Cardiac fibroblast (primary cell): ENCODE measurements at places on chromosomes 12 and 14.

DNA sequence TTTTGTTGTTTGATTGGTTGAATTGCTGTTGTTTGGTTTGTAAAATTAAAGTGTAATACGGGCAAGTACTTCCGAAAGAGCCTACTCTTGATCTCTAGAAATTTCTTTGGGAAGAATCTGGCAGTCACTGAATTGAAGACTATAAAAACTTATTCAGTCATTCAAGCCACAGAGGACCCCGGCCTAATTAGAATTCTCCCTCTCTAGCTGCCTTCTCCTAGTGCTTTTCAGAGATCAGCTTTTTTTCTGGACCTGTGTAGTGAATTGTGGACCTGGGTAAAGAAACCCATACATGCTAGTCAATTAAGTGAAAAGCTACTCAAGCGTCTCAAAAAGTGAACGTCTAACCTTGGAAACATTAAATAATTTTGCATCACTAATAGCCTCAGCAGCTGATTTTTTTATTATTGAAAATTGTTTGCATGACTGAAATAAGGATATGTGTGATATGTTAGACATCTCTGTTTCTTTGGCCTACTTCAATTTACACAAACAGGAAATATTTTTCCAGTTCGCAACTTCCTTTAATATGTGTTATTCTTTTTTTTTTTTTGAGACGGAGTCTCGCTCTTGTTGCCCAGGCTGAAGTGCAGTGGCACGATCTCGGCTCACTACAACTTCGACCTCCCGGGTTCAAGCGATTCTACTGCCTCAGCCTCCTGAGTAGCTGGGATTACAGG is 27.2 kb downstream of the EFCAB11 start:
- no peak for DNase-seq

DNA sequence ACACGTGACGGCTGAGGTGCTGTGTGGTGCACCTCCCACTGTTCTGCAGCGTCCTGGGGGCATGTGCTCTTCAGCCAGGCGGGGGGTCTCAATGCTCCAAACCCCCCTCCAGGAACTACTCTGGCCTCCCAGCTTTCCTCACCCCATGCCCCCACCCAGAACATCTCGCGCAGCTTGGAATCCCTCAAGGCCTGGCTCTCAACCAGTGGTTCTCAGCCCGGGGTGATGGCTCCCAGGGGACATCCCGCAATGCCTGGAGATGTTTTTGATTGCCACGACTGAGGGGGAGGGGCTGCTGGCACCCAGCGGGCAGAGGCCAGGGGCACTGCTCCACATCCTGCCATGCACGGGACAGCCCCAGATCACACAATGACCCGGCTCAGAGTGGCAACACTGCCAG is 78.9 kb upstream of the DICER1 start:
- no peak for DNase-seq

- DNase-seq: no peak
These were observed 736.5 kb upstream of the LMO3 start for GRCh38 chr12:17342381-17342961.

DNA sequence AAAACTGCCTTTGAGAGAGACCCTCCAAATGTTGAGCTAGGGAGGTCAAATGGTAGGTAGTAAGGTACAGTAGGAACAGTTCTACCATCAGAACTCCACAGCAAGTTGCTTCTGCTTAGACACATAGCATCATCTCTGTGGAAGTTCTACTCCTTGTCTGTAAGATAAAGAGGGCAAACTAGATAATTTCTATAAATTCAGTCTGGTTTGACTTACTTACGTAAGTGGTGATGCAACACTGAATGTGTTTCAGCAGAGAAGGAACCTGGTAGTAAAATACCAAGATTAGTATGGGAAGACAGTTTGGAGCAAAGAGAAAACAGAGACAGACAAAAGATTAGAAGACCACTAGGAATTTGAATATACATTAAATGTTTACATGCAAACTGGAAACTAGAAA is 42.0 kb downstream of the KITLG start:
- DNase-seq: no peak

DNA sequence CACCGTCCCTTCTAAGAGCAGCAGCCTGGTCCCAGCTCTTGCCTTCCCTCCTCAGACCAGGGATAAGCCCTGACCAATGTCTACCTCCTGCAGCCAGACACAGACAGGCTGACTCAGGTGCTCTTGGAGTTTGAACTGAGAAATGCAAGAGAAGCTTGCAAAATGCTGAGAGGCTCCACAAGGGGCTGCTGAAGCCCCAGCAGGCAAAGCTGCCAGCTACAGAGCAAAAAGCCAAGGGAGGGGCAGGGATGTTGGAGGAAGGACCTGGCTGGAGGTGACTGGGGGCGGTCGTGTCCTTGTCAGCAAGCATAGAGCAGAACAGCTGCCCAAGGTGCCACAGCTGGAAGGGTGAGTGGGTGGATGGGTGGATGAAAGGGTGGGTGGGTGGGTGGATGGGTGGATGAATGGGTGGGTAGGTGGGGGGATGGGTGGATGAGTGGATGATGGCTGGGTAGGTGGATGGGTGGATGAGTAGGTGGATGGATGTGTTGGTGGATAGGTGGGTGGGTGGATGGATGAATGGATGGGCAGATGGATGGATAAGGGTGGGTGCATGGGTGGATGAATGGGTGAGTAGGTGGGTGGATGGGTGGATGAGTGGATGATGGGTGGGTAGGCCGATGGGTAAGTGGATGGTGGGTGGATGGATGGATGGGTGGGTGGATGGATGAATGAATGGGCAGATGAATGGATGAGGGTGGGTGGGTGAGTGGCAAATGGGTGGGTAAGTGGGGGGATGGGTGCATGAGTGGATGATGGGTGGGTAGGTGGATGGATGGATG is 4.0 kb upstream of the INF2 start:
- DNase-seq: no peak

DNA sequence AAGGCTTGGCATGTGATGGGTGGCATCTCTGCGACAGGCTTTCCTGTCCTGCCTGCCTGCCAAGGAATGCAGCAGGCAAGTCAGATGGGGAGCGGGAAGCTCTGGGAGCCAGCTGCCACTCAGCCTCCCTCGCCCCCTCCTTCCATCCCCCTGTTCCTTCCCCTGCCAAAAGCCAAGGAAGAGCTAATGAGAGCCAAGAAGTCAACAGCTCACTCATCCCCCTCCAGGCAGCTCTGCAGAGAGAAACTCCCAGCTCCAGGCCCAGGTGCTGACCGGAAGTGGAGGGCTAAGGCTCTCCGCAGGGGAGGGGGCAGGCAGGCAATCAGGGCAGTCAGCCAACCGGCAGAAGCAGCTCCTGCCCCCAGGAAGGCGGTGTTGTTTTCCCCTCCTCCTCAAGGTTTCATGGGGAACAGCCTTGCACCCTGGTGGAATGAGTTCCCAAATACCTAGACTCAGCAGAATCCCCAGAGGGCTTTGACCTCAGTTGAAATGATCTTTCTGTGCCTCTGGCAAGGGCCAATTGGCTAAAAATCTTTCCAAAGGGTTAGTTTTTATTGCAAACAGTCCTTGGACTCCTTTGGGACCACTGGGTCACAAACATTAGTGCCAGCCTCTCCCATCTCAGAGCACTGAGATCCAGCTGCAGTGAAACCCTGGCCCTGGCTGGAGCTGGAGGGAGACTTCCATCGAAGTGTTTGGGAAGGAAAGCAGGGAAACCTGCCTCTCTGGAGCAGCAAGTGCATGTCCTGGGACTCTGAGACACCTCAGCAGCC is 349.1 kb downstream of the DPF3 start:
- no peak for DNase-seq

DNA sequence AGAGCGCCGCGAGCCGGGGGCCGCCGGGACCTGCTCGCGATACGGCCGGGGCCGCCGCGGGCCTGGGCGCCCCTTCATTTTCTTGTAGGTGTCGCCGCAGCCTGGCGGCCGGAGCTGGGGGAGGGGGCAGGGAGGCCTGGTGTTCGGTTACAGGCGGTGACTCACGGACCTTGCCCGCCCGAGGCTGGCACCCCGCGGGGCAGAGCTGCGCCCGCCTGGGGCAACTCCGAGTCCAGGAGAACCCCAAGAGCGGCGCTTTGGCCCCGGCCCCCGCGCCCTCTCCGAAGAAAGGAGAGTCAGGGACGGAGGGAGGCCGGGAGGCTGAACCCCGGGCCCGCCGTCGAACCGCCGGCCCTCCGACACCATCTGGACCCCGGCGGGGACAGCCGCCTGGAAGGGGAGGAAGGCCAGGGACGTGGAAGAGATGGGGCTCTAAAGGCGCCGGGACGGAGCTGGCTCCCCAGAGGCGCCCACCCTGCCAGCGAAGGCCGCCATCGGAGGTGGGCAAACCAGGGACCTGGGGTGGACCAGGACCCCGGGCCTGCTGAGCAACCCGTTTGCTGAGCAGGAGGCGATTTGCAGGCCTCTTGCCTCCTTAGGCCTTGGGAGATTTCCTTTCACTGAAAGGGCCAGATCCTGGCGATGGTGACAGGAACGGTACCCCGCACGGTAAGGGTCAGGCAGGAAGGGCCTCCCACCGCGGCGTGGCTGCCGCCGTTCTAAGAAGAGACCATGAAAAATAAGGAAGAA is 843 bp upstream of the NUAK1 start:
- peak; percentile 74 for DNase-seq

- peak; percentile 56 for DNase-seq
These were observed 97.6 kb downstream of the EFCAB11 start for GRCh38 chr14:89856871-89857345.

- DNase-seq: no peak
These were observed 82.9 kb downstream of the MAP1LC3B2 start for GRCh38 chr12:116642106-116642505.

DNA sequence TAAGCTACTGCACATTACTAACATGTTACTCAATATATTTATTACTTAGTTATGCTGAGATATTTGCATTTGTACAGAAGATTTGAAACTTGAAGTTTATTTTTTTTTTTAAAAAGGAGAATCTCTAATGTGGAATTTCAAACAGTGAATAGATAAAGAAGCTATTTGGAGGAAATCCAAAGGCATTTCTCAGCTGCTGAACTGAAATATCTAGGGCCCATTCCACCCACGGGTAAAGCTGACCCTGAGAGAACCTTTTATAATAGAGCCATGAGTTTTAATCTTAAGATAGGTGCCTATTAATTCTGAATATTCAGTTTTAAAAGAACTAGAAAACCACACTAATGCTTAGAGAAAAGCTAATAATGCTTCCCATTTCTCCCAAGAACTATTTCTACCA is 225.4 kb upstream of the CAND1 start:
- DNase-seq: no peak

GRCh38 chr14:59507063-59507751 is 22.9 kb downstream of the JKAMP start:
- DNase-seq: peak; percentile 61
